ENCODE measurements at places on chromosomes 2 and 18.

GRCh38 chr18:12287684-12288402, 20.2 kb upstream of the TUBB6 start:
- DNase-seq = no peak

GRCh38 chr2:126843081-126843480, 55.6 kb upstream of the TEX51 start:
- no peak for DNase-seq

DNA sequence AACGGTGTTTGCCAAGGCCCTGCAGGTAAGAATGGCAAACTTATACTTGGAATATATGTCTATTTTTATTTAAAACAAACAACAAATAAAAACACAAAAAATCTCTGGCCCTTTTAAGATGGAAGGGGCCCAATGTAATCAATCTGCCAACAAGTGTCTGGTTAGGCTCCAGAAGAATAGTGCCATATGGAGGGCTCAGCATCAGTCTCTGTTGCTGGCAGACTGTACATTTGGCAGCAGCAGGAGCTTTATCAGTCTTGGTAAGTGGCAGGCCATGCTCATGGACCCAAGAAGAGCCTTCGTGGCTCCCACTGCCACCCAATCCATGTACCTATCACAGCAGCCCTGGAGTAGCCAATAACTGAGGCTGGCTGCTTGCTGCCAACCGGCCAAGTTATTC, 101.1 kb downstream of the GALNT3 start:
- DNase-seq = no peak

- no peak for DNase-seq
Measured at GRCh38 chr2:166088634-166089033, 39.2 kb downstream of the SCN1A start.

GRCh38 chr2:157587576-157587975, 41.1 kb downstream of the ACVR1C start:
- DNase-seq = peak; percentile 81

DNA sequence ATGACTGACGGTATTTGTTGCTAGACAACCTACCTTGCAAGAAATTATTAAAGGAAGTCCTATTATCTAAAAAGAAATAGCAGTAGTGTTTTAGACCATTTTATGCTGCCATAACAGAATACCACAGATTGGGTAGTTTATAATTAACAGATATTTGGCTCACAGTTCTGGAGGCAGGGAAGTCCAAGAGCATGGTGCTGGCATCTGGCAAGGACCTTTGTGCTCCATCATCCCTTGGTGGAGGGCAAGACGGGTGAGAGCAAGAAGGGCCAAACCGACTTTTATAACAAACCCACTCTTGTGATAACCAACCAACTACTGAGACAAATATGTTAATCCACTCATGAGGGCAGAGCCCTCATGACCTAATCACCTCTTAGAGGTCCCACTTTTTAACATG, 91.2 kb downstream of the DYNC1I2 start:
- no peak for DNase-seq

DNA sequence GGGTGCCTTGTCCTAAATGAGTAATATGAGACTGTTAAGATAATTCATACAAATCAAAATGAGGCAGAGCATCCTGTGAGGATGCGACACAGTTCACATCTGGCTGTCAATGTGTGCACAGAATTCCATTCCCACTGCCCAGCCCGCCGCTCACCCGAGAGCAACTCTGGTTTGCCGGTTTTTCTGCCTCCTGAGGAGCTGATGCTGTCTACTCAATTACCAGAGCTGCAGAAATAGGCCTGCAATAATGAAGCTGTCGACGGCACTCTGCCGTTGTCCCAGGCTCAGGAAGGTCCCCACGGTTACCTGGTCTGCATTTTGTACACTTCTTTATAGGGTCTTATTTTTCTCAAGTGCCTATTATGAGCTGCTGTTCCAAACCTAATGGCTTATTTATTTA, 55.7 kb upstream of the LYPD1 start:
- no peak for DNase-seq

DNA sequence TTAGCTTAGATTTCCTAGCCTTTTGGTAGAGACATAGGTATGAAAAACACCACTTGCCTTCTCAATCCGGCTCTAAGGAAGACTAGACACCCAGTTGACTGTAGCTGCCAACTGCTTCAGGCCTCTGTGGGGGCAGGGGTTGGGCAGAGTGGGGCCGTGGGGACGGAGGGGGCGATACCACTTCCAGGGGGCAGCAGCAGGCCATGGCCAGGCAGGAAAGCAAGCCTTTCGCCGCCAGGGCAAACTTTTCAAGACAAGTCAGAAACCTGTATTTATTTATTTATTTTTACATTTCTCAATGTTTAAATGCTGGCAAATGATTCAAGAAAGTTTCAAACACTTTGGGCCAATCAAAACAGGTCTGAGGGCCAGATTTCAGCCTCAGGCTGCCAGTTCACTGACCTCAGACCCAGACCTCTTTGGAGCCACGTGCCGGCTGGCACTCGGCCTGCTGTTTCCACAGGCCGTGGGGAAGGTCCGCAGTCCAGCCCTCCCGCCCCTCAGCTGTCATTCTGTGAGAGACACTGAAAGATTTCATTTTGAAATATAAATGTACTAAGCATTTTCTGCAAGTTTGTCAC, 63.8 kb downstream of the MEX3C start:
- no peak for DNase-seq

- DNase-seq = no peak
Measured at GRCh38 chr2:203673933-203674332, 32.5 kb upstream of the CD28 start.

DNA sequence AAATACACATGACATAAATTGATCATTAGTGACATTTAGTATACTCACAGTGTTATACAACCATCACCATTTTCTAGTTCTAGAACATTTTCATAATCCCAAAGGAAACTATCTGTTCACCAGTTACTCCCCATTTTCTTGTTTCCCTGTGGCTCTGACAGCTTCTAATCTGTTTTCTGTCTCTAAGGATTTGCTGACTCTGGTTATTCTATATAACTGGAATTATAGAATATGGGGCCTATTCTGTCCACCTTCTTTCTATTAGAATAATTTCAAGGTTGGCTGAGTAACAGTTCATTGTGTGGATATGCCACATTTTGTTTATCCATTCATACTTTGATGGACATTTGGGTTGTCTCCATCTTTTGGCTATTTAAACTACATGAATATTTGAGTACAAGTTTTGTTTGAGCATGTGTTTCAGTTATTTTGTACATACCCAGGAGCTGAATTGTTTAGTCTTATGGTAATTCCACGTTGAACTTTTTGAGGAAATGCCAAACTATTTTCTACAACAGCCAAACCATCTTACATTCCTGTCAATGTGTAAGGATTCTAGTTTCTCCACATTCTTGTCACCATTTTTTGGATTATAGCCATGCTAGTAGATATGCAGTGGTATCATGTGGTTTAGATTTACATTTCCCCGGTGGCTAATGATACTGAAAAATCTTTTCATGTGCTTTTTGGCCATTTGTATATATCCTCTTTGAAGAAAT, 20.5 kb downstream of the KIAA1328 start:
- DNase-seq = no peak

GRCh38 chr2:196516564-196516963, 123.0 kb upstream of the CCDC150 start:
- DNase-seq = no peak

DNA sequence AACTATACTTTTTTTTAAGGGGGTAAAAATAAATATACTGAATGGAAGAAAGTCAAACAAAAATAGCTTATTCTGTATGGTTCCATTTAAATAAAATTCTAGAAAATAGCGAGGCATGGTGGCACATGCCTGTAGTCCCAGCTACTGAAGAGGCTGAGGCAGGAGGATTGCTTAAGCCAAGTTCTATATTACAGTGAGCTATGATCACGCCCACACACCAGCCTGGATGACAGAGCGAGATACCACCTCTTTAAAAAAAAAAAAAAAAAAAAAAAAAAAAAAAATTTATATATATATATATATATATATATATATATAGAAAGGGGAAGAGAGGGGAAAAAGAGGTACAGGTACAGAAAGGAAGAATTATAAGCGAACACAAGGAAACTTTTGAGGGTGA, 77.7 kb downstream of the MEMO1 start:
- no peak for DNase-seq

DNA sequence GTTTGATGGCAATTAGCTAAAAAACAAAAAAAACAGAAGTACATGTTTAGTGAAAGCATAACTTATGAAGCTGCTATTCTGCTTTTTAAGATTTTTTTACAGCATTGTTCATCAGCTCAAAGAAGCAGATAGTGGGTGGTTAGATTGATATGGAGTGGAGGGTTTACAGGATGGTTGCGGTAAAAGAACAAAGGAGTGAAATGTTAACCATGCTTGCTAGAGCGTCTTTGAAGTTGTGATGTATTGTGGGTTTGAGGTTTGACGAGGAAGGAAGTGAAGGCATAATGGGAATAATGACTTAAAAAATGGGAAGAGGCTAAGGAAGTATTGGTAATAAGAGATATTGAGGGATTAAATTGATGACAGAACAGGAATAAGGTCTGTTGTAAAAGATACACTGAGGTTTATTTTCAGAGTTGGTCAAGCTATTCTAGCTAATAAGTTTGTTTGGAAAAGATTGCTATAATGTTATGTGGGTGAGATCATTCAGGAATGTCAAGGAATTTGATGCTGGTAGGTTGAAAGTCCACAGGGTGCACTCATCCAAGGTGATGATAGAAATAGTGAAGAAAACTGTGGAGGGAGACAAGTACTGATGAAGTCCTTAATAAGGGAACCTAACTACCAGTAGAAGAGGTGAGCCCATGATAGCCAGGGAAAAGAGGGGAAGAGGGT, 14.6 kb downstream of the SPOPL start:
- no peak for DNase-seq

GRCh38 chr2:240309214-240309613, 126.2 kb upstream of the GPC1 start:
- no peak for DNase-seq

- no peak for DNase-seq
Measured at GRCh38 chr2:221372159-221372884, 199.8 kb downstream of the EPHA4 start.

DNA sequence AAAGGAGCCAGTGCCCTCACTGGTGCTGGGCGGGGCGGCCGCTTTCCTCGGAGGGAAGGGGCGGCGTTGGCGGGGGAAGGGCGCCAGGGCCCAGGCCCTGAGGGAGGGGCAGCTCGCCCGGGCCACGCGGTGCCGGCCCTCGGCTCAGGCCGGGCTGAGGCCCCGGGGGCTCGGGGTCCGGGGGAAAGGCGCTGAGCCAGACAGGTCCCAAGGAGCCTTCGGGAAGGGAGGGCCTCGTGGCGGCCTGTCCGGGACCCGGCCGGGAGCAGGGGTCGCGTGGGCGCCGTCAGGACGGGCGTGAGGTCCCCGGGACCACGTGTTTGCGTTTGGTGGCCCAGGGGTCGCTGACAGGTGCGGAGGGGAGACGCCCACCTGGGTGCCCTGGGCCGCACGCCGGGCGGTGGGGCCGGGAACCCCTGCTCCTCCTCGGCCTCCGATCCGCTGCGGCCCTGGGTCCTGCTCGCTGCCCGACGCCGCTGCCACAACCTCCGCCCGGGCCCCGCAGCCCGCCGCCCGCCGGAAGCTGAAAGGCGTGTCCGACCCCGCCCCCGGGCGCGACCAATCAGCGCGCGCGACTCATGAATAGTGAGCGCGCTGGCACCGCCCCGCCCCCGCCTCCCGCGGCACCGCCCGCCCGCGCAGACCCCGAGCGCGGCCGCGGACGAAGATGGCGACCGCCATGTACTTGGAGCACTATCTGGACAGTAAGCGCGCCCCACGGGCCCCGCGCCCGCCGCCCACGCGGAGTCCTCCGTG, at the start of gene ING5:
ING5 (plus strand) TSS at position 641 of the 756 bp plus-strand sequence; CDS start at position 668, 27 bp downstream.
- DNase-seq = peak; percentile 45

GRCh38 chr2:94874277-94874997, 3.2 kb downstream of the TEKT4 start:
- DNase-seq = no peak

GRCh38 chr2:201116959-201117734, 1.2 kb downstream of the CFLAR start:
- DNase-seq = peak; percentile 10

DNA sequence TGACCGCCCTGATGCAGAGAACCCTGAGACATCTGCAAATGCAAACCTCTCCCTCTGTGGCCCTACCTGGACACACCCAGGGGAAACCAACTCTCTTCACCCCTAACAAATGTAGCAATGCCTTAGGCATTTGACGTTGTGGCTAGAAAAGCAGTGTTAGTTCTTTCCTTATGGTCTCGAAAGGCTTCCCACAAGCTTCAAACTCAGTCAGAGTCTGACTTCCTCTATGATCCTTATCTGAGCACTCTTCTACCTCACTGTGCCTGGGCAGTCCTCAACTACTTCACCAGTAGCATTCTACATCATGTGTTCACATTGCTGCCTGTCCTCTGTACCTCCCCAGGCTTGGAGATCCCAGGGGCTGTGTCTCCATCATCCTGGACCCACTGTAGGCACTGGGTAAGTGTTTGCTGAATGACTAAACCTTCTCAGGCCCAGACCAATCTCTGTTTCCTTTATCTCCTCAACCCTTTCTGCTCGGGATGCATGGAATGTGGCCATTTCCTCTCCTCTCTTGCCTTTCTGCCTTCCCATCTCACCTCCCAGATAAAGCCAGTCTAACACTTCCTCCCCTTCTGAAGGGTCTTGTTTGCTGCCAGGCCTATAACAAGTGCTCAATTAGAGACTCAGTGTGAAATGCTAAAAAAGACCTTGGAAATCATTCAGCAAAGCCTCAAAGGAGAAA, 91.7 kb upstream of the ACAA2 start:
- DNase-seq = no peak

DNA sequence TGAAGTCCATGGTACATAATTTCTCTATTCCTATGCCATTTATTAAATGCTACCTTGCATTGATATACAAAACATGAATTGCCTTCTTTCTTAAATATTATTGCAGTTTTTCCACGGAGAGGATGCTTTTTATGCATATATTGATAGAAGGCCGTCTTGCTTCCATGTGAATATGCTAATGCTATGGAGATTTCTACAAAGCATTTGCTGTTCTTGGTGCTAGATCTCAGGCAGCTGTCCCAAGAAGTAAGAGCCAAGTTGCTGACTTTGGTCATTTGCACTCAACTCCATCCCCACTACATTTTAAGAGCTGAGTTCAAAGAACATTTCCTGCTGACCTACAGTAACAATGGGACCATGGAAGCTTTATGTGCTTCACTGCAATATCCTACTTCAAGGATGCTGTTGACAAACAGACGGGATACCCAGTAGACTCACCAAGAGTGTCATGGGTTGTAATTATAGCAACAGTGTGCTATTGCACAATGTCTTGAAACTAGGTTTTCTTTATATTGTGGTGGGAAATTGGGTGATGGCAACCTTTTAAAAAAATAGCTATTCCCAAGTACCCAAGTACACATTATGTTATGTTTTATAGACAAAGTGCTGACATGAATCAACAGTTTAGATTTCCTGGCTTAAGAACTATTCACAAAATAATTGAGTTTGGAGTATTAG, 1172.4 kb upstream of the PIK3C3 start:
- DNase-seq = no peak

DNA sequence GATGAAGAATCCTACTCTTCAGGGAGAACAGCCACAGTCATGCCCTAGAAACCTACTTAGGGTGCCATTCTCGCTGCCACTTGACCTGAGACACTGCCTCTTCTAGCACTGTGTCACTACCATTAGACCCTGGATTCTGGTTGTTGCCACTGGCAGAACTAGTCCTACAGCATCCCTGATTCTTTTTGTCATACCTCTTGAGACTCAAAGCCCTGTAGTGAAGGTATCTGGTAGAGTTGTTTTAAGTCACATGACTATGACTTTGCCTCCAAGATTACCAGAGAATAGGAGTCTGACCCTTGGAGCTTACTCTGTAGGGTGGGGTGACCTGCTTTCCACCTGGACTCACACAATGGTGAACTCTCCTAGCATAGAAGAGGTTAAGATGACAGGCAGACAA, 296.7 kb downstream of the TNS1 start:
- no peak for DNase-seq

GRCh38 chr18:54020966-54021365, 203.5 kb downstream of the MBD2 start:
- DNase-seq = no peak
